ENCODE measurements at places on chromosomes 5 and 9.
A peak's percentile ranks its signal among the peaks of the same experiment; 100 is the strongest.

DNA sequence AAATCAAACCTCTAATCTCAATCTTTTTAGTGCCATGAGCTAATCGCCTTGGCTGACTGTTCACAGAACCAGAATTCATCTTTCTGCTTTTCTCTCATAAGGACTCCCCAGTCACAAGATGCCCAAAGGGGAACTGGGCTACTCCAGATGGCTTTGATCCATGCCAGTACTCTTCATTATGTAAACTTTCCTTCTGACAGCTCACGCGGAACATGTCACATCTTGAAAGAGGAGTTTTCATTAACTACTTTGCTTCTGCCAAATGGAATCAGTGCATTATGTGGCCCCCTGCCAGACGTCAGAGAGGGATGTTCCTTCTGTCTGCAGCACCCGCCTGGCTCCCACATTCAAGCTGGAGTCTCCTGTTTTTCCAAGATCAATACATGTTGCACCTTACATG is 142.1 kb upstream of the NMUR2 start:
- DNase-seq = no peak

GRCh38 chr9:28073270-28073669 is 500.0 kb upstream of the C9orf72 start:
- peak; percentile 3 for DNase-seq

- no peak for DNase-seq
These were observed 109.9 kb upstream of the NFIB start for GRCh38 chr9:14423815-14424261.

- peak; percentile 30 for DNase-seq
These were observed 6.3 kb downstream of the IFNA21 start for GRCh38 chr9:21160178-21160577.

DNA sequence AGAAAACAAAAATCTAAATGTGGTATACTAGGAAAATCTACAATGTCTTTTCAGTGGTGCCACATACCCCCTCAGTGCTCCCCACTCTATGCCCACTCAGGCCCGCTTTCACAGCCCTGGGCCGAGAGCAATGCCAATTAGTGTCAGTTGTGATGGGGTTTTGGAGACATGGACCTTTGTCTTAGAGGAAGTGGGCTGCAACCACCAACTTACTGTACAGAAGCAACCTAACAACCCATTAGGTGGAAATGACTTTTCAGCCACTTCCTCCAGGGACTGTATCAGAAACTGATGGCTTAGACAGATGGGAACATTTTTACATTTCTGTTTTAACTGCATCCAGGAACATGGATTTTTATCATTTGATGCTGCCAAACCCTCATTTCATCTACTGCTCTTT is 268.0 kb downstream of the BNC2 start:
- DNase-seq = no peak

DNA sequence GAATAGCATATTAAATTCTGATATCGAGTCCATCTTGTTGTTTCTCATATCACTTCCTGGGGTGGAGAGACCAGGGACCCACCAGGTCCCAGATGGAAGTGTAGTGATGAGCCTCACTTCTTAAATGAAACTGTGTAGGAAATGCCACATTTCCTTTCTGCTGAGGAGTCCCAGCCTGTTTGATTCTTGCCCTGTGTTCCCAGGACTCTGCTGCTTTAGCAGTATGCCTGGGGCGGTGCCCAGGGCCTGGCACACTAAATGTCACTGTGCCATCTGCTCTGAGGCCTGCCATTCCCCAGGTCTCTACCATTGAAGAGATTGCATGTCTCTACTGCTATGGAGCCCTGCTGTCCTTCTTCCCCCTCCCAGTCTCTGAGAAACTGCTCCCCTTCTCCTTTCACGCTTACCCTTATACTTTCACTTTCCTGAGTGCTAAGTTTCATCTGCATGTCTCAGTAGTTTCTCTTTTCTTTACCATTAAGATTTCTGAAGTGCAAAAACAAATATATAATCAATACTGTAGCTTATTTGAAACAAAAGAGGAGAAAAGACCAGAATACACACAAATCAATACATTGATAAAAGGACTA is 260.4 kb downstream of the GABRB2 start:
- no peak for DNase-seq
